Adrenal gland (tissue), 19 donors: ENCODE measurements at places on chromosomes 2 and 18. TPM values are rescaled to one million over a fixed set of nuclear protein-coding genes. Genes with fewer than 3 reads are reported as not detected.

Gene SERPINB4
- polyA plus RNA-seq: not detected

Gene KCNK3
- polyA plus RNA-seq: 160 TPM

Gene CDK15
- polyA plus RNA-seq: 0.10 TPM

DNA sequence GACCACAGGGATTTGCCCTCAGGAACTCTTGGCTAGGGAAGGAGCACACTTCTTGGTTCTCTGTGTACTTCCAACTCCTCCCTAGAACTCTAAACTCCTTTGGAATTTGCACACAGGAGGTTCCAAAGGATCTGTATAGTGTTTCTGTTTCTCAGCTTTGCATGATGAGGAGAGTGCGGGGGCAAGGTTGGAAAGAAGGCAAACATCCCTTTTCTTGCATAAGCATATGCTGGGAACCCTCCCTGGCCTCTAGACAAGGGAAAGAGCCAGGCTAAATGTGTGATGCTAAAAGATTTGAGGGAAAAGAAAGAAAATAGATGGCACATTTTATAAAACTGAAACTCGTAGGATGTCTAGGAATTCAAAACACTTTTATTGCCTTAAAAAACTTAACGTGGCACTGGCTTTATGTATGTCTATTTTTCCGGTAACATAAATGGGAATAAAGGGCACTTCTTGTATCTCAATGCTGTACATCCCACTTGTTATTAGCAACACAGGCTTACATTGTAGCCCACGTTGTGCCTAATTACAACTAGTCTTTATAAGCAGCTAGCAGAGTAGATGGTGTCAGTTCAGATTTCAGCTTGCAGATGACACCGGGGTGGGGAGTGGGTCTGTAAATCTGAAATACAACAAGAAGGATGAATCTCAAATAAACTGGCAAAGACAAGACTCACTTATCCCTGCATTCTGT lies 165.8 kb downstream of the GPD2 start:
- no peak for DNase-seq

DNA sequence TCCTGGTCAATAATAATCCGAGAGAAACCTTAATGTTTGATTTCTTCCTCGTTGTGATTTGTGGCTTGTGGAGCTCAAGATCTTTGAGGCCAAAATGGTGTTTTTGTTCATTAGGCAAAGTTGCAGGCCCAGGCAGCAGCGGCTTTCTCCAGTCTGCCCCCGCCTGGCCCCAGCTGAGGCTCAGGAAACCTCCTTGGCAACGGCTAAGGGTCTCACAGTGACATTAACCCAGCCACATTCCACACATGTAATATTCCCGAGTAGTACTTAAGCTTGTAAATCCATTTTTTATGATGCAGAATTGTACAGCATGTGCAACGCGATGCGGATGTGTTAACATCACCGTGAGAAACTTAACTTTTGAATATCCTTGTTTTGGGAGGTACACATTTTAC lies 200.1 kb downstream of the BCL11A start:
- DNase-seq: no peak

GRCh38 chr2:42787424-42787787 lies 5.0 kb downstream of the HAAO start:
- DNase-seq: no peak

GRCh38 chr2:157789256-157789655 lies 86.9 kb downstream of the ACVR1 start:
- no peak for DNase-seq

DNA sequence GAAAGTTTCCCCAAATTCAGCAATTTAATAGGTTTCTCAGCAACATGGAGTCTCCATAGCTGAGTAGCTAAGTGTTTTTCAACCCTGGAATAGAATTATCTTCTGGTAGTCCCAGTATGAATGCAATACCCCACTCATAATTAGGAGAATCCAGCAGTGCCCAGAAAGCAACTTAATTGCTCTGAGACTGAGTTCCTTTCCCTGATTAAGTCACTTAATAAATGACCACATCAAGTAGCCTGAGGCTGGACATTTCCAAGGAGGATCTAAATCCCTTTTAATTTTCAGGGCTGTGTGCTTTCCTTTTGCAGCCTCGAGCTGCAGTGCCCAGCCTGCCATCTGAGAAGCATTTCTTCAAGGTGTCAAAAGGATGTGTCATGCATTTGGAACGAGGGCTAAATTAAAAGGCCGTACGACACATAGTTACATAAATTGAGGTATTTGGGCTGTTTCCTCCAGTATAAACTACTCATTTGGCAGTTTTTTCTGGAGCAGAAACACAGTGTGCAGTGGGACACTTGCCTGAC lies 17.7 kb upstream of the SIX2 start:
- no peak for DNase-seq

DNA sequence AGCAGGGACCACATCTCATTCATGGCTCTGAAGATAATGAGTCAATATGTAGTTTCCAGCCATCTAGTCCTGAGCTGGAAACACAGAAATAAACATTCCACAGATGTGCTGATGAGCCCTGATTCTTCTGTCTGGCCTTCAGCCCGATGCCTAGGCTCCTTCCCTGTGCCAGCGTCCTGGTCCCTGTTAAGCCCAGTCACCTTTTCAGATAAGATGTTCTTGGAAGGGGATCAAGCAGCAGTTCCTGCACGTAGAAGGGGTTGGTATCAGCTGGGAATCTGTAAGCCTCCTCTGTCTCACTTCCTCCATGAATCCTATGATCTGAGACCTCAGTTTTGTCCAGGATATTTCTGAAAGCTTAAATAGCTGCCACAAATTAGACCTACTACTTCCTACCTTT lies 149.3 kb downstream of the TTC32 start:
- DNase-seq: no peak

- no peak for DNase-seq
These were observed 322.8 kb downstream of the STK39 start for GRCh38 chr2:167924556-167924955.
